ENCODE measurements at places on chromosomes 7 and 10.
A peak's percentile ranks its signal among the peaks of the same experiment; 100 is the strongest.

GRCh38 chr10:23293145-23293724, 51.4 kb downstream of the C10orf67 start:
- DNase-seq = no peak

DNA sequence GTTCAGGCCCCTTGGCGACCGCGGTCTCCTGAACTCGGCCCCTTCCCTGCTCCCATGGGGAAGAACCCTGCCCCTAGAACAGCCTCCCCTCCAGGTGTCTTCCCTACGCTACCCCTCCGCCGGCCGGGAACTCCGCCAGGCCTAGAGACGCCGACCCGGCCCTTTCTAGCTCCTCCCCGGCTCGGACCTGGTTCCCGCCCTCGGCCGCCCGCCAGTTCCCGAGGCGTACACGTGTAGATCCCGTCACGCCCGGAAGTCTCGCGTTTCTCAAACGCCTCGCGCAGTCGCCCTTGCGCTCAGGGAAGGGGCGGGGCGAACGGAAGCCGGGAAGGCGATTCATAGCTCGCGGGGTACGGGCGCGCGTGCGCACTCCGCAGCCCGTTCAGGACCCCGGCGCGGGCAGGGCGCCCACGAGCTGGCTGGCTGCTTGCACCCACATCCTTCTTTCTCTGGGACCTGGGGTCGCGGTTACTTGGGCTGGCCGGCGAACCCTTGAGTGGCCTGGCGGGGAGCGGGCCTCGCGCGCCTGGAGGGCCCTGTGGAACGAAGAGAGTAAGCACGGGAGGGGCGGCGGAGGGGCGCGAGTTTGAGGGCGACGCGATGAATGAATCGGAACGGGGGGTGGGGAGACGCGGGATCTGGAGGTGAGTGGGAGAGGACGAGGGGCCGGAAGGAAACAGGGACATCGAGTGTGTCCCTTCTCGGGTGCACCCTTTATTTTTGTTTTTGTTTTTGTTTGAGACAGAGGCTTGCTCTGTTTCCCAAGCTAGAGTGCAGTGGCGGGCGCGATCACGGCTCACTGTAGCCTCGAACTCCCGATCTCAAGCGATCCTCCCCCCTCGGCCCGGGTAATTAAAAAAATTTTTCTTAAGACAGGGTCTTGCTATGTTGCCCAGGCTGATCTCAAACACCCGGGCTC, at the start of gene POP7:
TSS of gene POP7 (plus strand) at position 369 of the 919 bp plus-strand sequence. CDS start 710 bp downstream, outside the sequence.
- peak; percentile 97 for DNase-seq

DNA sequence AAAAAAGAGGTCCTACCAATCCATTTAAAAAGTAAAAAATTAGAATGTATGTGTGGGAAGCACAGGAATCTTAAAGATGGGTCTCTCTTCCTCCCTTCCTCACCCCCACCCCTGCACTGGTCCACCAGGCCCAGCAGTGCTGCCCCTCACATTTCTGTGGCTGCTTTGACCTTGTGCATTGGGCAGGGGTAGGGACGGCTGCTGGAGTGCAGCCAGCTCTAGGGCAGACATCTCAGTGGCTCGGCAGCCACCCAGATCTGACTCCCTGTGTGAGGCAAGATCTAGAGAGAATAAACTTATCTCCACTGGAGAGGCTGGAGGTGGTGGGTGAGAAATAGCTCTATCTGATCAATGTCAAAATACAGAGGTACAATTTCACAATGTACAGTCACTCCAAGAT, 6.7 kb downstream of the FAM180A start:
- DNase-seq = no peak

DNA sequence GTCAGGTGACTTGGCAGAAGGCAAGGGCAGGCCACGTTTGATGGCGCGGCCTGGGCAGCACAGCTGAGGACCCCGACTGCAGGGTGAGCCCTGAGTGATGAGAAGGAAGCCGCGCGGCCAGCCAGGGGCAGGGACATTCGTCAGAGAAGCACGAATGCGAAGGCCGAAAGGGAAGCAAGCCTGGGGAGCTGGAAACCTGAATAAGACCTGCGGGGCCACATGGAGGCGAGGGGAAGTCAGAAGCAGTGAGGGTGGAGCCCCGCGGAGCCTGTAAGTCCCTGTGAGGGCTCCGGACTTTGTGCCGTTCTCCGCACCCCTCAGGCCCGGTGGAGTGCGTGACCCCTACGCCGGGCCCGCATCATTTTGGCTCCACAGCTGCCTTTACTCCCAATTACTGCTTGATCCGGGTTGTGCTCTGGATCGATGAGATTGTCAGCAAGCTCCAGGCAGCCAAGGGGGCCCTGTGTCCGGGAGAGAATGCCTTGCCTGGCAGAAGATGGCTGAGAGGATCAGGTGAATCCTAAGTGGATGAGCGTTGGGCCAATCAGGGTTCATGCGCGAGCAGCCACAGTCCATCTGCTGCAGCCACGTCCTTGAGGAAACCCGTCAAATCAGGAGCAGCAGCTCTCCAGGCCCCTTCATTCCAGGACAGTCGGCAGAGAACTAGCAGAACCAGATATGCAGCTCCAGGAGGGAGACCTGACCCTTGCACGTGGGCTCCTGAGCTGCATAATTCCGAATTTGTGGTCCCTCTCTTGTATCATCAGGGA, 293.3 kb upstream of the SHH start:
- no peak for DNase-seq

GRCh38 chr7:147060070-147060469, 943.5 kb downstream of the CNTNAP2 start:
- no peak for DNase-seq

DNA sequence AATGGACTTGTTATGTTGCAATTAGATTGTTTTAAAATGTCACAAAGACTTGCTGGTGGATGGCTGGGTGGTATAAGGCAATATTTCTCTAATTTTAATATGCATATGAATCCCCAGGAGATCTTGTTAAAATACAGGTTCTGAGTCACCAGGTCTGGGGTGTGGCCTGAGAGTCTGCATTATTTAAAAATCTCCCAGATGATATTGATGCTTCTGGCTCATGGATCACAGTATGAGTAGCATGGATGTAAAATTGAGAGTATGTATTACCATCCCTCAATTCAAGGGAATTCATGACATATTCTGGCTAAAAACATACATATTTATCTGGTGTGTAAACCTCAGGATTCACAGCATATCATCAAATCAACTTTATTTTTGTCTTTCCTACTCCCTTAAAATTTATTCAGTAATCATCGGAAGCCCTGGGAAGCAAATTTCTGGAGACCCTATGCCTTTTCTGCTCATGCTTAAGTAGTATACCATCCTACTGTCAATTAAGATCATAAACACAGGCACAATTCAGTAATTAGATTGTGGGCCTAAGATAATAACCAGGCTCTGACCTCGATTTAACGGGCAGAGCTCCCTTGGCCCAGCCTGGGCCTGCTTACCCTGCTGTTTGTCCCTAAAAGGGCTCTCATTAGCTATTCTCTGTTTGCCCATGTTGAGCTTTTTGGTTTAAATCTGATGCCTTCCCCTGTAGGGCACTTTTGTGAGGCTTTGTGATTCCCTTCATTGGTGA, 29.6 kb upstream of the ICA1 start:
- DNase-seq = no peak

GRCh38 chr10:79322616-79323543, 24.4 kb upstream of the PPIF start:
- DNase-seq = peak; percentile 82

DNA sequence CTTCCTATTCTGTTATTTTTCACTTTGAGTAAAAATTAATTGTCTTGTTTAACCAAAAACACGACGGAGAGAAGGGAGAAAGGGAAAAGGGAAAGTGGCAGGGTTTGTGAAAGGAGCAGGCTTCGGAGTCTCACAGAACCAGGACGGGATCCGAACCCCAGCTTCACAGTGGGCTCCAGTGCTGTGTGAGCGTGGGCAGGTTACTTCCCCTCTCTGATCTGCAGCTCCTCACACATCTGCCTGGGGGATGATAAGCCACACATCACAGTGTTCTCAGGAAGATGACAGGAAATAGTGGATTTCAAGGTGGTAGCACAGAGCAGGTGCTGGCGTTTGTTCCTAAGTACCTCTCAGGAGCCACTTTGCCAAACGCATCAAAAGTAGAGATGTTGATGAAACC, 94.2 kb upstream of the GPR26 start:
- no peak for DNase-seq

DNA sequence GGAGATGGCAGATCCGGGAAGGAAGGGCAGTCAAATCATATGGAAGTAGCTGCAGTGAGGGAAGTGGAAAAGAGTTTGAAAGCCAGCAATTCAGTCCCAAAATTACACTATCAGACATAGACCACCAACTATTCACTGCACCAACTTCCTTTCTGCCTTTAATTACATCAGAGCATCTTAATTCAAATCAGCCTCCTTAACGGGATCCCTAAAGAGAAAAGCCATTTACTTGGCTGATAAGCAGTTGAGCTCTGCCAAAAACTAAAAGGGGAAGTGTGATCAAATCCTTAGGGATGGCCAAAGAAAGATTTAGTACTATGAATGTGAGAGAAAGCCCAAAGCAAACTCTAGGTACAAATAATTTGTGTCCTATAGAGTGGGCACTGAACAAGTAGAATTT, 110.4 kb downstream of the AMPH start:
- no peak for DNase-seq

DNA sequence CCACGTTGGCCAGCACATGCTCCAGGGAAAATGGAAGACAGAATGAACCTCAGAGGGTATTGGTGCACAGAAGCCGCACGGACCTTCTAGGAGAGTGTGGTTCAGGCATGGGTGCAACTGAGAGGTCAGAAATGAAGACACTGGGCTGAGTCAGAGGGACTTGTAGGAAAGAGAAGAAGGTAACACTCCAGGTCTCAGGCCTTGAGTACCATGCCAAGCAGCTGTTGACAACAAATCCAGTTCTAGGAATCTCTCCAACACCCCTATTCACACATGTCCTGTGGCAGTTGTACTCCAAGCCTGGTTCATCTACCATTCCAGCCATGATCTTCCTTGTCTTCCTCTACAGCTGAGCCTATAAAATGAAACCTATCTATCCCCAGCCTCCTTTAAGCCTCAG, 251.6 kb downstream of the USP6NL start:
- no peak for DNase-seq

- DNase-seq = no peak
Measured at GRCh38 chr7:19305698-19306097, 160.5 kb upstream of the FERD3L start.

DNA sequence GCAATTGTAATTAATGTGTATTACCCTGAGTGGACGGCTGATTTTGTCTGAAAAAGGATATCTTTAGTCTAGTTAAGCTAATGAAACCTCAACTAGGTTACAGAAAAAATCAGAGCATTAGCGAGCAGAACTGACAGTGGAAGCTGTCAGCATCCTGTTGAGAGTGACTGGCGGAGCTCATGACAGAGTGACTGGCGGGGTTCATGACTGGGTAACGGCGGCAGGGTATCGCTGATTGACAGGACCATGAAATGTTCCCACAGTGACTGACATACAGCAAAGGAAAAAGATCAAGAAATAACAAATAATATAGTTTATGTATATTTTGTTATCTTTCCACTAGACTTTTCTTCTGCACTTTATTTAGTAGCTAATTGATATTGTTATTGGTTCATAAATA, 202.5 kb upstream of the AGK start:
- DNase-seq = no peak

DNA sequence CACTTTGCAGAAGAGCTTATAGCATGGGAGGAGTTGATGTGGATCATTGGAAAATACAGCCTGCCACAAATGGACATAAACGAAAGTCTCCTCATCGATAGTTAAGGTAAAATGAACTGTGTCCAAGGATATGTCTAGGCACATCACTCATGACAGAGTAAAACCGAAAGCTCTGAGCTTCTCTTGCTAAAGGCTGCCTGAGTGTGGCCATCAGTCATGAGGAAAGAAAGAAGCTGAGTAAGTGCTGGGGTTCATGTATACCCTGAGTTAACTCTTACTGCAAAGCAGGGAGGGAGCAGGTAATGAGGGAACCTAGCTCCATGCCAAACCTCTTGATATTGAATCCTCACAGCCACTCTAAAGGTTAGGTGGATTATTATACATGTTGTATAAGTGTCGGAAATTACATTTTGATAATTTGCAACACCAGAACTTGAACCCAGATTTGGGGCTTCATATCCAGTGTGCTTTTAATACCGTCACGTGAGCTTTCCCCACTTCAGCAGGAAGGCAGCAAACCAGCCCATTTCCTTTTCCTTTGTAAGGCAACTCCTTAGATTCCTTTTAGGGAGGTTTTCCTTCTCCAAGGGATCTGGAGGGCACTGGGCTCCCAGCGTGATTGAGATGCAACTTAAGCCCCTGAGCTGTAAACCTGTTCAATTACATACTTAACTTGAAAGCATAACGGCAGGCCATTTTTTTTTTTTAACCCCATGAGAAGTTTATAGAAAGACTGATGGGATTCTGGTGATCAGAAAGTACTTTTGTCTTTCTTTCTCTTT, 215.0 kb downstream of the PHF14 start:
- DNase-seq = no peak

DNA sequence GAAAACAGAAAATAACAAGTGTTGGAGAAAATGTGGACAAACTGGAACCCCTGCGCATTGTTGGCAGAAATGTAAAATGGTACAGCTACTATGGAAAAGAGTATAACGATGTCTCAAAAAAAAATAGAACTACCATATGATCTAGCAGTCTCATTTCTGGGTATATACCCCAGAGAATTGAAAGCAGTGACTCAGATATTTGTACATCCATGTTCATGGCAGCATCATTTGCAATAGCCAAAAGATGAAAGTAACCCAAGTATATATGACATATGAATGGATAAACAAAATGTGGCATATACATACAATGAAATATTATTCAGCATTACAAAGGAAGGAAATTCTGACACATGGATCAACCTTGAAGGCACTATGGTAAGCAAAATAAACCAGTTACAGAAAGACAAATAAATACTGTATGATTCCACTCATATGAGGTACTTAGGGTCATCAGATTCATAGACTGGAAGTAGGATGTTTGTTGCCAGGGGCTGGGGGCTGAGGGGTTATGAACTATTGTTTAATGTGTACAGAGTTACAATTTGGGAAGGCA, 4.9 kb downstream of the NRCAM start:
- no peak for DNase-seq

- DNase-seq = no peak
Measured at GRCh38 chr10:117597216-117597615, 54.7 kb downstream of the EMX2 start.

- DNase-seq = no peak
Measured at GRCh38 chr10:64271983-64272382, 750.8 kb downstream of the REEP3 start.

DNA sequence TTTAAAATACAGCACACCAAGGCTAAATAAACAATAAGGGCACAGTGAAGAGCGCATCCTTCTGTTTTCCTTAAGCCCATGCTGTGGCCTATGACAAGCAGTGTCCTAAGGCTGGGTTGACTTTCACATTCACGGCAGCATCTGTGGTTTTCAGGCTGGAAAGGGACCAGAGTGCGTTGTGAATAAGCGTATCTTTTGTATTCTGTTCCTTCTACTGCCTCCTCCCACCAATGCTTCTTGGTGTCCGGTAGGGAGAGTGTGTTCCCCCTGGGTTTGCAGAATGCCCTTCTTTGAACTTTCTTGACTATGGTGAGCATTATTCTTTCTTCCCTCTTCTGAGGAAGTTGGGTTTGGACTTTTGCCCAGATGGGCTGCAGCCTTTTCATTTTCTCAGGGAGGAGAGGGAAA, 73.6 kb downstream of the ABCA13 start:
- DNase-seq = no peak

GRCh38 chr10:30396698-30397097, 37.3 kb upstream of the MAP3K8 start:
- DNase-seq = no peak

- no peak for DNase-seq
Measured at GRCh38 chr7:35905555-35905954, 104.7 kb downstream of the SEPTIN7 start.

Measured in activated effector memory CD4-positive, alpha-beta T cell treated with Interleukin-2 at 50 U/mL for 16 hours (primary cell).